ENCODE measurements at places on chromosomes 16 and 17.

- DNase-seq = no peak
Measured at GRCh38 chr16:80570106-80570478, 29.3 kb downstream of the DYNLRB2 start.

DNA sequence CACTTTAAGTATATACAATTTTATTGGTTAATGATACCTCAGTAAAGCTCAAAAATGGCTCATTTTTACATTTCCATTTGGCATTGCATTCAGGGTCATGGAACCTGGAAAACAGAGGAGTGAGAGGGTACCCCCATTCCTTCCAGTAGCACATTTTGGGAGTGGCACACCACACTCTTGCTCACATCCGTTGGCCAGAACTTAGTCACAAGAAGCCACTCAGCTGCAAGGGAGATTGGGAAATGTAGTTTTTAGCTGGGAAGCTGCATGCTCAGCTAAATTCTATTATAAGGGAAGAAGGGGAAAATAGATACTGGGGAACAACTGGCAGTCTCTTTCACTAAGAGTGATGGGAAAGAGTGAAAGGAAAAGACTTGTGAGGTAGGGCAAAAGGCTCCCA is 102.5 kb upstream of the TMEM97 start:
- DNase-seq = no peak

DNA sequence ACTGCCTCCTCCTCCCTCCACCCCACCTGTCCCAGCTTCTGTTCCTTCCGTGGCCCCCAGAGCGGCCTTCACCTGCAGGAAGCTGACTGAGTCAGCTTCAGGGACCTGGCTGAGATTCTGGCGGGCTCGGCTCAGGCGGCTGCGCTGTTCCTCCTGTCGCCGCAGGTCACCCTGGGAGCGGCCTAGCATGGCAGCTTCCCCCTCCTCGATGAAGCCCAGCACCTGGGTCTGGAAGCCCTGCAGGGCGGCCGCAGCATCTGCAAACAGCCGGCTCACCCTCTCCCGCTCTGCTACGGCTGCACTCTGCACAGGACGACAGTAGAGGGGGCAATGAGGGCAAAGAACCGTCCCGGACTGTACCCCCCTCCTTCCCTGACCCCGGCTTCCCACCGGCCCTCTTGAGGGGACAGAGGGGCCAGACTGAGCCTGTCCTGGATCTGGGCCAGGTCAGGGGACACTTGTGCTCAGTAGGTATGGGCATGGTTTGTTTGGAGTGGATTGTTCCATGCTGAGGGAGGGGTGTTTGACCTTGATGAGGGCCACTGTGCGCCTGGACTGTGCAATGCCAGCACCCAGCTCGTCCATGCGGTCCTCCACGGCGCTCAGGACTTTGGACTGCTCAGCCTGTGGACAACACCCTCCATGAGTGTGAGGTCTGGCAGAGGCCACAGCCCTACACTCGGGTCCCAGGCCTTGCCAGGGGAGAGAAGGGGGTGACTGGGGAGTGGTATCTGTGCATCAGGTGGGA is 2.0 kb downstream of the TRIM47 start:
- peak; percentile 64 for DNase-seq

DNA sequence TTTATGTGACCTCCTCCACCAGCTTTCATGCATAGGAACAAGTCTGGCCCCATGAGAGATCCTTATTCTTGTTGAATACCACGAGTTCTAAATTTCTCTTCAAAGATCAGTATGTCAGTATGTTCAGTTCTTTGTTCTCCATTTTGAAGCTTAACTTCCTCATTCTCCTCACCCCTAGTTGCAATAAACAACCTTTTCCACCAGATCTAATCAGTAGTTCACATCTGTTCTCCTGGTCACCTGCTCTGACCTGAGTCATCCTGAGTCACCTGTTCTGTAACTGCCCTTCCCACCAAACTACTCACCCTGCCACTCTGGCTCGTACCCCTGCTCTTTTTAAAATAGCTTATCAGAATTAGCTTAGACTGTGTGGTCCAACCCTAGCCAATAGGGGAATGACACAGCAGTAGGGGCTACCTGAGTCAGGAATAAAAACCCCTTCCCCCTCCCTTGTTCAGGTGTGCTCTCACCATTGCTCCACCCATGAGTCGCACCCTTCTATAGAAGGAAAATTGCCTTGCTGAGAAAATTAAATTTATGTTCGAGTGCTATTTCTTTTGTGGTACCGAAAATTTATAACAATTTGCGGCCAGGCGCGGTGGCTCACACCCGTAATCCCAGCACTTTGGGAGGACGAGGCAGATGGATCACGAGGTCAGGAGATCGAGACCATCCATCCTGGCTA is 94.6 kb downstream of the EMP2 start:
- no peak for DNase-seq

GRCh38 chr16:57485091-57485915 is 990 bp downstream of the DOK4 start:
- no peak for DNase-seq

DNA sequence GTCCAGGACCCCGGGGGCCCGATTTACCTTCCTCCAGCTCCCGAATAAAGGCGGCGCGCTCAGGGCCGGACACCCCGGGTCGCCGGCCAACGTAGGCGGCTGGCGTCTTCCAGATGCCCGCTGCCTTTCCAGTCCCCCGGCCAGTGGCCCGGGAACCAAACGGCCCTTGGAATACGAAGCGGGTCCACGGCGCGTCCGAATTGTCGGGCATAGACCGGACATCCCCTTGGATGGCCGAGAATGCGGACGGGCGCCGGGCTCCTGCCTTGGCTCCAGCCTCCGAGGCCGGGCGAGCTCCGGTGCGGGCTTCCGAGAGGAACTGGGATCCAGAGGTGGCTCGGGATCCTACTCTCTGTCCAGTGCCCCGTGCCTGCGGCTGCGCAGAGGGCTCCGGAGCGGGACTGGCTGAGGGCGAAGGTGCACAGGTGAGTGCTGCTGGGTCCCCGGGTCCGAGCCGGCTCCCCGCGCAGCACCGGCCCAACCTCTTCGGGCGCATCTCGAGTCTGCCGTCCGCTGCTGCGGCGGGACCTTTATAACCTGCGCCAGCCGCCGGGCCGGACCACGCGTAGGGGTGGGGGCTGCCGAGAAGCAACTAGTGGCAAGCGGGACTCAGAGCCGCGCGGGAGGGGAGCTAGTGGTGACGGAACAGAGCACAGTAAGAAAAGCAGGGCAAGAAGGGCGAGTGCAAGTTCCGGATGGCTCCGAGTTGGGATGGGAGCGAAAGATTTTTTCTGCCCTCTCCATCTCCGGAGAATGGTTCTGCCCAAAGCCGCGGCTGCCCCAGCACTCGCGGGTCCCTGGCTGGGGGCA is at the start of gene HAP1:
TSS of gene HAP1 (minus strand) at position 505 of the 810 bp plus-strand sequence. CDS start at position 496, 9 bp downstream.
- DNase-seq = no peak

GRCh38 chr17:33582661-33583060 is 289.6 kb upstream of the ASIC2 start:
- DNase-seq = no peak

DNA sequence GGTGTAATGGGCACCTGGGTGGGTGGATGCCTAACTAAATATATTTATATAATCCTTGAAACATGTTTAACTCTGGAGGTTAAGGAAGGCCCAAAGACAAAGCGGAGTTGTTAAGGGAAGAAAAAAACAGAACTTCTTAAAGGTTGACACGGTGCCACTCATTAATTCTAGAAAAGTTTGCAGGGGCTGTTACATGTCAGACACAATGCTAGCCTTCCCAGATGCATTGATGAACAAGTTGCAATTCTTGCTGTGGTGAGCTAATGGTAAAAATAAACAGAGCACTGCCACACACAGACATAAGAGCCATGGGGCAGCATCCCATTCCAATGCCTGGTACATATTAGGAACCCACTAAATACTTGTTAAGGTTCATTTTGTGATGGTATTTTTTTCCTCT is 109.5 kb downstream of the CDH13 start:
- no peak for DNase-seq

GRCh38 chr17:11618861-11619566 is 20.7 kb downstream of the DNAH9 start:
- no peak for DNase-seq

DNA sequence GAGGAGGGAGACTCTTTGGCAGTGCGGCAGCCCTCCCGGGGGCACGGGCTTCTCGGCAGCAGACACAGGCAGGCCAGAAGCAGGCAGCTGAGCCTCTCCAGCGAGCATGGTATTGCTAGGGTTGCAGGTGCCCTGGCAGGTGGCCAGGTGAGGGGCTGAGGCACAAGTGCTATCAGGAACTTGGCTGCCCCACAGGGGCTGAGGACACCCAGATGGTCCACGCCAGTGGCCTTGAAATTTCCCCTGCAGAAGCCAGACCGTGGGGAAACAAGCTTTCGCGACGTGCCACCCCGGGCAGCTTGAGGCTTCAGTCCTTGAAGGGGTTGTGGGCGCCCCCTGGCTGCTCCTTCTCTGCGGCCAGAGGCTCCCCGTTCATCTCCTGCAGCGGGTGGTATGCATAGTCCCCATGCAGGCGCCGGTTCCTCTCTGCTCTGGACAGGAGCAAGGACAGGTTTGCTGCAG is 8.5 kb downstream of the NAGPA start:
- no peak for DNase-seq

DNA sequence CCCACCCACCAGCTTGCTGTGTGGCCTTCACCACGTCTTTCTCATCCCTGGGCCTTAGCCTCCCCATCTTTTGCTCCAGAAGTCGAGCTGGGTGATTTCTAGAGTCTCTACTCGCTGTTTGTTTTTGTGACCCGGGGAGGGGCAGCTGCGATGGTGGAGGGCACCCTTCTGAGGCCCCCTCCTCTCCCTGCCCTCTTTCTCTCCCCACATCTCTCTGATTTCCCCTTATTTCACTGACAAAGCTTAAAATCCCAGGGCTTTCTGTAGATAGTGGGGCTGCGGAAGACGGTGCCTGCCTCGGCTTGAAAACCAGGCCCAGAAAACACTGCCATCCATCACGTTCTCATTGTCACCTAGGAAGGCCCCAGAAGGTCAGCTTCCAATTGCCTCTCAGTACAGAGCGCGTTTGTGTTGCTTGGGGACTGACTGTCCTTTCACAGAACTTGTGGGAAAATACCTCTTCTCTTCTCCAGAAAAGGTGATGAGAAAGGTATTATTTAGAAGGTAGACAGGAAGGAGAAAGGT is 95.1 kb downstream of the NTN1 start:
- DNase-seq = no peak
